ENCODE measurements at places on chromosomes 2 and 18.

GRCh38 chr18:39724652-39725051, 2159.1 kb upstream of the CELF4 start:
- DNase-seq = no peak

DNA sequence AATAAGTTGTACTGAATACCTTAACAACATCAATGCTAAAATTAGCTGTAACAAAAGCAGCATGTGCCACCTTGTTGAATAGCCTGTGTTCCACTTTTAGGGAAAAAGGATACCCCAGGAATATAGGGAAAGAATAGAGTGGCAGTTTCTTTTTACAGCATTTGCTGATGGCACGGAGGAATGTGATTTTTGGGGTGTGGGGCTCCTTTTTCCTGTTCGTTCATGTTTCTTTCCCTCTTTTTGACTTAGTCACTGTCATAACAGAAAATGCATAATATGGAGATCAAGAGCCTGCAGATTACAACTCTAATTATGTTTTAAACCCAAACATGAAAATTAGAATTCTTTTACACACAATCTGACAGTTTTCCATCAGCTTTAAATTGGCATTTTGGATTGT, 60.4 kb downstream of the MAP3K20 start:
- DNase-seq = no peak

DNA sequence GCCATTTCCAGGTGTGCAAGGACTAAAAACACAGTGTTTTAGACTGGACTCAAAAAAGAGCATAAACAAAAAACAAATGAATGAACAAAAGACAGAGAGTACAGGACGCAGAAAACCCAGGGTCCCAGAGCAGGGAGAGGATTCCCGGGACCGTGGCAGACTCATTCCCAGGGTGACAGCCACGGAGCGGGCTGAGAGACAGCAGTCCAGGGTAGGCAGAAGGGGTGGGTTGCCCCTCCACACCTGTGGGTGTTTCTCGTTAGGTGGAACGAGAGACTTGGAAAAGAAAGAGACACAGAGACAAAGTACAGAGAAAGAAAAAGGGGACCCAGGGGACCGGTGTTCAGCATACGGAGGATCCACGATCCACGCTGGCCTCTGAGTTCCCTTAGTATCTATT, 273.4 kb downstream of the EIPR1 start:
- DNase-seq = no peak

GRCh38 chr2:238527565-238527964, 100.8 kb downstream of the ASB1 start:
- no peak for DNase-seq

- DNase-seq = no peak
Measured at GRCh38 chr2:147800316-147800715, 44.5 kb upstream of the ACVR2A start.

DNA sequence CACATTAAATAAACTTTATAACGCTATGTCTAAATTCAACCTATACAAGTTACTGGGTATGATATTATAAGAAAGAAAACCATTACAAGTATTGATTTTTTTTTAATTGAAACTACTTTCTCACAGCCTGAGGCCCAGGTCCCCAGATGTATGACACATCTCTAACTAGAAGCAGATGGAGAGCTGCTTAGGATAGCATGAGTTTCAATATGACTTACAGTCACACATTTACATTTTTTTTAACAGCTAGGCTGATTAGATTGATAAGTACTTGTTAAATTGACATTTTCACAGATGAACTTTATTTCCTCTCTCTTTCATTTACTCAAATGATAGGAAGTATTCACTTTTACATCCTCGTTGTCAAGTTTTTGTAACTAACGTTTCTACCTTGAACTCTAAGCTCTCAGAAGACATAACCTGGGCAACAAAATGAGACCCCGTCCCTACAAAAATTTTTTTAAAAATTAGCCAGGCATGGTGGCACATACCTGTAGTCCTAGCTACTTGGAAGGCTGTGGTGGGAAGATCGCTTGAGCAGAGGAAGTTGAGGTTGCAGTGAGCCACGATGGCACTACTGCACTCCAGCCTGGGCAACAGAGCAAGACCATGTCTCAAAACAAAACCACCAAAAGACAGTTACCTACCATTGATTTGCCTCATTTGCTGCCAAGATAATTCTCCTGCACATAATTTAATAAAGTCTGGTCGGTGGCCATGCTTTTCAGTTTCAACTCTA, 52.4 kb downstream of the STK39 start:
- no peak for DNase-seq

DNA sequence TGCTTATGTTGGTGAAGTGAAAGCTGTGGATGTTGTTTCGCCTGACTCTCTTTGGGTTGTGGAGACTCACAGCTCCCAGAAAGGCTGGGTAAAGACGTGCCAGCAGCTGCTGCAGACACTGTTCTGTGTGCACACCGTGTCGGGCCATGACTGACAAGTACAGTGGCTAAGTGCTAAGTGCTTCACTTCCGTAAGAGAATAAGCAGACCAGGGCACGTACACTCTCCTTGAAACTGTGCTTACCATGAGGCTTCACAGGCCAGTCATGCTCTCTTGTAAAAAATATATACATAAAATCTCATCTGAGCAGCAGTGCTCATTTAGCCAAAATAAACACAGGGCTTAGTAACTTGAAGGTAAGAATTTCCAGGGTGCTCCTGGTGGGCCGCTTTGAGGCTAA, 86.0 kb downstream of the NRP2 start:
- DNase-seq = no peak

DNA sequence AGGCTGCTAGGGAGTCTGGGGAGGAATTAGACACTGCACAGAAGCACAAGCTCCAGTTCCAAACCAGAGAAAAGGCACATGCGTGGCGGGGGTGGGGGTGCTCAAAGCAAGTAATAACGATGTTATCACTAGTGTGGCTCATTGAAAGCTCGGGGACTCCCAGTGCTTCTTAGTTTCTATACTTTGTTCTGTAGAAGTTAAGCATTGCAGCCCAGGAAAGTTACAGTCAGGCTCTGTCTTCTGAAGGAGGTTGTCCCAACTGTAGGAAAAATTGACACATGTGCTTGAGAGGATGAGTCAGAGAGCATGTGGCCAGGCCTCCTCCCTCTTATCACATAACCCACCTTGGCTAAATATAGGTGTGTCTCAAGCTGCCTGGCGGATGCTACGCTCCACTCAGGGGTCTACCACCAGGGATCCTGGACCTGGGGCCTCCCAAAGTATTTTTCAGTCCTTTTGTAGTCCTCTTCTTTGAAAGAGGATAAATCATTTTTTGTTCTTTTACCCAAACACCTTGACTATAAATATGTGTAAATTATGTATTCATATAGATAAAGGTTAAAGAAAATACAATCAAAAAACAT, 3.8 kb downstream of the GALNT5 start:
- DNase-seq = no peak

GRCh38 chr18:64270121-64270520, 121.2 kb upstream of the LINC00305 start:
- no peak for DNase-seq

DNA sequence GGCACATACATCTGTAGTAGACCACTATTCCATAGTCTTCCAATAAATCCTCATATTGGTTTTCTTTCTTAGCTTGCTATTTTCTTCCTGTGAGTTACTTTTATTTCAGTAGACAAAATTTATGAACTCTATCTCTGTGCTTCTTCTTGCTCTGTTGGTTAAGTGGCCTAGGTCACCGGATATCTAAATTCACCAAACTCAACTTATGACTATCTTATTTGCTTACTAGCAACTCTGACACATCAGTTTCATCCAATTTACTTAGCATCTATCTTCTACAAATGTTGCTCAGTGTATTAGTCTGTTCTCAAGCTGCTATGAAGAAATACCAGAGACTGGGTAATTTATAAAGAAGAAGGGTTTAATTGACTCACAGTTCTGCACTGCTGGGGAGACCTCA, 432.5 kb upstream of the FSIP2 start:
- no peak for DNase-seq

- peak; percentile 38 for DNase-seq
Measured at GRCh38 chr2:42906557-42907411, 114.4 kb upstream of the HAAO start.

DNA sequence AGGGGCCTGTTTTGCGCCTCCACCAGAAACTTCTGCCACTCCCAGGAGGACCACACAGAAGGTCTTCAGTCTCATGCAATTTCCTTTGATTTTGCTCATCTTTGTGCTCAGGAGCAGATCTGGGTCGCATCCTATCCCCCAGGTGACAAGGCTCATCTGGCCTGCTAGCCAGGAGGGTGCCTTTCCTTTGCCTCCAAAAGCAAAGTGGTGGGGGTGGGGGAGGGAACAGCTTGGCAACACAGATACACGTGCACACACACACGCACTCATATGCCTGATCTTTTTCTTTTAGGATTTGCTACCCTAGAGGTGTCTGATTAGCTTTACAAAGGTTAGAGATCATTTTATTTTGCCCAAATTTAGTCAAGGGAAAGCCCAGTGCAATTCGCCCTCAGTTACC, 13.8 kb upstream of the SPATA3 start:
- no peak for DNase-seq

GRCh38 chr2:210158236-210158635, 13.0 kb downstream of the KANSL1L start:
- DNase-seq = no peak

- no peak for DNase-seq
Measured at GRCh38 chr2:127388423-127389164, 819 bp upstream of the MAP3K2 start.

- DNase-seq = no peak
Measured at GRCh38 chr2:225512876-225513540, 113.5 kb downstream of the NYAP2 start.

GRCh38 chr2:232528746-232529460, 2.9 kb downstream of the CHRND start:
- DNase-seq = no peak

- no peak for DNase-seq
Measured at GRCh38 chr2:219003979-219004378, 10.8 kb upstream of the CRYBA2 start.

DNA sequence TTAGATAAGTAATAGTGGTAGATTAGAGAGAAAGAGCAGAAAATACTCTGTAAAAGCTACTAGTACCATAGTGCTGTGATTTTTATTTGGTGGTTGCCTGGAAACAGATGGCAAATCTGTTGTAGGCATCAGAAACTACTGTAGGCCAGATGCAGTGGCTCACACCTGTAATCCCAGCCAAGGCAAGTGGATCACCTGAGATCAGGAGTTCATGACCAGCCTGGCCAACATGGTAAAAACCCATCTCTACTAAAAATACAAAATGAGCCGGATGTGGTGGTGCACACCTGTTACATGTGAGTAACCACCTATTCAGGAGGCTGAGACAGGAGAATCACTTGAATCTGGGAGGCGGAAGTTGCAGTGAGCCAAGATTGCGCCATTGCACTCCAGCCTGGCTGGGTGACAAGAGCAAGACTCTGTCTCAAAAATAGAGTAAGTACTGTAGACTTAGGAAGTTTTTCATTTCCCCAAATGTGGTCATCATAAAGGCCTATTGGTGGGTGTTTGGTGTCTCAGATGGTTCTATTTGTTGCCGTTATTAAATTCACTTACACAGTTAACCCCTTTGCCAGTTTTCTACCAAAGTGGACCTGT, 79.6 kb downstream of the SPTBN1 start:
- DNase-seq = no peak

- DNase-seq = no peak
Measured at GRCh38 chr2:127069536-127069935, 37.4 kb downstream of the BIN1 start.

GRCh38 chr18:46705521-46705920, 48.5 kb upstream of the LOXHD1 start:
- no peak for DNase-seq

DNA sequence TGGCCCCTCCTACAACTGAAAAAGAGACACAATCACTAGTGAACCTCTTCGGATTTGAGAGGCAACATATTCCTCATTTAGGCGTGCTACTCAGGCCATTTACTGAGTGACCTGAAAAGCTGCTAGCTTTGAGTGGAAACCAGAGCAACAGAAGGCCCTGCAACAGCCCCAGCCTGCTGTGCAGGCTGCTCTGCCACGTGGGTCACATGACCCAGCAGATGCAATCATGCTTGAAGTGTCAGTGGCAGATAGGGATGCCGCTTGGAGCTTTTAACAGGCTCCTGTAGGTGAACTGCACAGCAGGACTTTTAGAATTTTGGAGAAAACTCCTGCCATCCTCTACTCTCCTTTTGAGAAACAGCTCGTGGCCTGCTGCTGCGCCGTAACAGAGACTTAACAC, 578.6 kb upstream of the RAB6C start:
- no peak for DNase-seq

DNA sequence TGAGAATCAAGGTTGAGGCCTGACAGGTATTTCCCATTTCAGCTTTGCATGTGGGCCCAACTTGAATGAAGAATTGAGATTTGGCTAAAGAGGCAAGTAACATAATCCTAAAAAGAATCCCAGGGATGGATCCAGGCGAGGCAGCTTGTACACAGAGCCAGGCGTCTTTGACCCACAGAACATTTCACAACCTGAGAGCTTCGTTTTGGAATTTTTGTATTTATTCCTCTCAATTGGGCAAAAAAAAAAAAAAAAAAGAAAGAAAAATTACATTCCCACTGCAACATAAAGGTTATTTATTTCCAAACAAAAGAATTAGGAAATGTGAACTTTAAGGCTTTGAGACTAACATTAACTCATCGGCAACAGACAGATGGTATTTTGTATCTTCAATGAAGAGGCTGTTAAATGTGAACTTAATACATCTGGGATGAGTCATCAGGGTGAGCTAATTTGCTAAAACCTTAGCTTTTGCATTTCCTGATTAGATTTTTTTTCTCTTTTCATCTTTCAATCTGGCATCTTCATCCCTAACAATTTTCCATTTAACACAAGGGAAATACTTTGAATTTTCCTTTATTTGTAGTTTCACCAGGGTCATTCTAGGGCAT, 478.5 kb upstream of the TNP1 start:
- DNase-seq = no peak

- DNase-seq = no peak
Measured at GRCh38 chr2:109350526-109350925, 221.5 kb downstream of the SH3RF3 start.

All from substantia nigra (tissue), 51 donors.